ENCODE measurements at places on chromosomes 12 and 14.

GRCh38 chr14:72903716-72904115, 9.8 kb upstream of the DPF3 start:
- DNase-seq = no peak

DNA sequence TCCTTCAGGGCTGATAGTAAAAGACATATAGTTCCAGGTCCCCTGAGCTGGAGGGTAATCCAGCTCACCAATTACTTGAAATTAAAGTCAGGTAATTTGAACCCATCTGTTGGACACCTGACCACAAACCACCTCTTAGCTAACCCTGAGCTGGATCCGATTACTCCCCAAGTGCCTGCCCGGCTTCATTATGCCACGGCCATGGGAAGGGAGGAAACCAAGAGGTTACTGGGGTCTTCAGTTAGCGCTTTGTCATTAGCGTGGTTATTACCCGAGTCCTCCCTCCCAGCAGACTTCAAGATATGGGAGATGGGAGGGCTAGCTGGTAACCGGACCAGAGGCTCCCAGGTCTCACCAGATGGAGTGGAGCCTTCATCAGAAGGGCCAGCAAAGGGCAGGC, 1071.4 kb downstream of the BCL11B start:
- no peak for DNase-seq

GRCh38 chr12:64890873-64891468, 66.5 kb downstream of the TBC1D30 start:
- peak; percentile 75 for DNase-seq

DNA sequence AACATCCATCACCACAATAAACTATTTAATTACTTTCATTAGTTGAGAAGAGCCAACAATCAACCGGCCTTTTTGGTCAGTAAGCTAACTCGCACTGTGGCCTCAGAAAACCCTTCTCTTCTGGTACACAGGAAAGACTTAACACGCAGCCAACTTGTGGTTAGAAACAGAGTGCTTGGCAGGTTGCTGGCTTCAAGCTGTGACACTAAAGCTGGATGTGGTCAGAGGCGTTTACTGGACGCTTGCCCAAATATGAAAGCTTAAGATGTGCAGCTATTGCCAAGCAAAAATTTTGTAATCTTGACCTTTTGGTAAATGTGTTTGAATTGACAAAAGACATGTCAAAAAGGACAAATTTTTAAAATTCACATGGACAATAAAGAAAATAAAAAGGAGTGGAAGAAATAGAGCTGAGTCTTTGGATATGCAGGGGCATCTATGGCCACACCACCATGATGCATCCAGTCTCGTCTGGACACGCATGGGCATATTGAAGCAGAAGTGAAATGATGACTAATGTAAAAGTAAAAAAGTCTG, 2.6 kb upstream of the KLRK1 start:
- peak; percentile 90 for DNase-seq

DNA sequence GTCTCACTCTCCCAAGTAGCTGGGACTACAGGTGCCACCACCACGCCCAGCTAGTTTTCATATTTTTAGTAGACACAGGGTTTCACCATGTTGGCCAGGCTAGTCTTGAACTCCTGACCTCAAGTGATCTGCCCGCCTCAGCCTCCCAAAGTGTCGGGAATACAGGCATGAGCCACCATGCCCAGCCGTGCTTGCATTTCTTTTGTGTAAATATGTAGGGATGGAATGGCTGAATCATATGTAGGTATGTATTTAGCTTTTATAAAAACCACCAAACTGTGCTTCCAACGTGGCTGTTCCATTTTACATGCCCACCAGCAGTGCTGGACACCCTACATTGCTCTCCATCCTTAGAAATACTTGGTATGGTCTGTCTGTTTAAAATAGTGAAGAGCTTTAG, 32.8 kb upstream of the CLMN start:
- no peak for DNase-seq

DNA sequence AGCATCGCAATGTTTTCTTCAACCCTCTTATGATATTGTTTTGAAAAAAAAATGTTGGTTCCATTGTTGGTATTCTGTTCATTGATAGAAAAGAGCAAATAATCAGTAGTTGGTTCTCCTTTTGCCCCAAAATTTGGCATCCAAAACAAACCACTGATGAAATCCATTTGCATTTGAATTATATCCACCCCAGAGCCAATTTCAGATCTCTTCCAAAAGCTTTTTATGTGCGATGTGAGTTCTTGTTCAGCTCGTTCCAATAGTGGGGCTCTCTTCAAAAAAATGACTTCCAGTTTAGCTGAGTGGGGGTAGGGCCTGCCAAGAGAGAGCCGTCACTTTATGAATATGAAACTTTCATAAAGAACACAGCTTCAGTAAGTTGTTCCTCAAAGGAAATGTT, 130.7 kb downstream of the DIO2 start:
- no peak for DNase-seq

DNA sequence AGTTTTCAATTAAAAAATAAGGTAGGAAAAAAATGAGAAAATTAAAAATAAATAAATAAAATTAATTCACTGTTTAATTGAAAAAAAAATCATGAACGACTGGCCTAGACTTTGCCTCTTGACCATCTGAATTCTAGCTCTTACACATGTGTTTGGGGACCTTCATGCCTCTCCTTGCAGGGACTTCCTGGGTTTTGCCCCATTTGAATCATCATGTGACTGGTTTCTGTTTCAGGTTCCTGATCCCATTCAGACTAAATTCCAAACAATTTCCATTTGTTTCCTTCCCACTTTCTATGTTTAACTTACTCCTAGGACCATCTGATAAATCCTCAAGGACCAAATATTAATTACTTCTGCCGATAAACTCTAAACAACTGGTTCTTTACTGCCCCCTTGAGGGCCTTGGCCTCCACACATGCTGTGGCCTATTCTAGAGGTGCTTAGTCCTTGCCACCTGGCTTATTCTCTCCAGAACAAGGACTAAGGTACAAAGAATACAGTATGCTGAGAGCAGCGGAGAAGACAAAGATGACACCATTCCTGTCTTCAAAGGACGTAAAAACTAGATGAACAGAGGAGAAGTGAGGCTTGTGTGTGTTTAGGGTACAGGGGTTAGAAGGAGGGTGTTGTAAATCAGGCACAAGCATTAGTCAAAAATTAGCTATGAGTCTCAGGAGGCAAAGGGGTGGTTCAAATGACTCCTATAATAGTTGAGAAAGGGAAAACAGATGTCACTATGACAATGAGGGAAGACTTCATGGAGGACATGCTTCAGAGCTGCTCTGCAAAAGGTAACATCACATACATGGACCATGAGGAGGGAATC, 125.8 kb upstream of the AVPR1A start:
- peak; percentile 51 for DNase-seq

GRCh38 chr12:51265024-51265423, 5.2 kb downstream of the SMAGP start:
- no peak for DNase-seq

DNA sequence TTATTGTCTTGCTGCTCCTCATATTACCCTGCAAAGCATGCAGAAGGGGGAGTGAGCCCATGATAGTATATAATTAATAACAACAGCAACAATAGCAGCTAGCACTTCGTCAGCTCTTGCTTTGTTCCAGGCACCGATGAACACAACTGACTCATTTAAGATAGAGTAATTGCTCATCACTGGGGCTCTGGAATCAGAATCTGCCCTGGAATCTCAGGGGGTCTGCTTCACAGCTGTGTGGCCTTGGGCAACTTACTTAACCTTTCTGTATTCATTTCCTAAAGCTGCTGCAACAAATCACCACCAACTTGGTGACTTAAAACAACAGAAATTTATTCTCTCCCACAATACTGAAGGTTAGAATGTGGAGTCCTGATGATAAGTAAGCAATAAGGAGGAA, 55.0 kb upstream of the PSMC1 start:
- DNase-seq = no peak

GRCh38 chr12:7151532-7151931, 21.4 kb downstream of the CLSTN3 start:
- DNase-seq = no peak

DNA sequence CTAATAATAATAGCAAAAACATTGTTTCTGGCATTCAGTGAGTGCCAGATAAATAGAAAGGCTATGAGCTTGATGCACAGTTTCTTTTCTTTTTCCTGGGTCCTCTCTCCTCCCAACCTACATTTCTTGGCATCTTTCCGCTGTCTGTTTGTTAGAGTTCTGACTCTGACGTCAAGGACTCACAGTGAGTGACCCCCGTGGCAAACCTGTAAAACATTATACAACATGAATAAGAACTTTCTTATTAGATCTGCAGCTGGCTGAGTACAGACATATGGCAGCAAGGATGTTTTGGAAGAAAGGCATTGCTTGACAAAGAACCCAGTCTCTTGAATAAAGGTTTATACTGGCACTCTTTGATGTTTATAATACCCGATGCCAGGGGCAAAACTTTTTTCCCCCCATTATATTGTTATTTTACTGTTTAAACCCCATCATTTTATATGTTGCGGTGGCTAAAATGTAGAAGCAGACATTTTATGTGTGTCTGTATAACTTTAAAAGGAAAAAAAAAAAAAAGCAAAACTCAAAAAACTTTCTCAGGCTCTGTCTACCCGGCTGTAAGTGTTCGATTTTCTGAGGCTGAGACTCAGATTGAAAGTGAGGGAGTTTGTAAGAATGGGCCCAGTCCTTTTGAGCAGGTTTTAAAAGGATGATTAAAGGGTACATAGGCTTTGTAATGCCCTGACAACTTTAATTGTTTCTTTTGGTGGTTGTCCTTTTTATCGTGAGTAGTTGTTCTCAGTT, 159.3 kb downstream of the PDE3A start:
- no peak for DNase-seq

DNA sequence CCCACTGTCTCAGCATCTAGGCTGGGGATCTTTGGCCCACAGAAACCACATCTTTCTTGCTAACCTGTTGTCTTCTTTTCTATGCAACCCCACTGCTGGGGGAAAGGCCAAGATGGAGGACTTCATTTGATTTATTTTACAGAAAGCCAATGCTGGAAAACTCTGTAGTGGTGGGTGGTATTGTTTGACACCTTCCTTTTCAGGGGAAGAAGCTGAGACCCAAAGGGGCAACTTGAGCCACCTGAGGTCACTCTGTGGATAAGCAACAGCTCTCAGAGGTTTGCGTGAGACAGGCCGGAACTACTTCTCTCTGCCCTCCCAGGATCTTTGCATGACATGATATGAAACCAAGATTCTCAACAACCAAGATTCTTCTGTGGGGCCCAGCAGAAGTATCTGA, 645.2 kb downstream of the VRK1 start:
- DNase-seq = no peak

DNA sequence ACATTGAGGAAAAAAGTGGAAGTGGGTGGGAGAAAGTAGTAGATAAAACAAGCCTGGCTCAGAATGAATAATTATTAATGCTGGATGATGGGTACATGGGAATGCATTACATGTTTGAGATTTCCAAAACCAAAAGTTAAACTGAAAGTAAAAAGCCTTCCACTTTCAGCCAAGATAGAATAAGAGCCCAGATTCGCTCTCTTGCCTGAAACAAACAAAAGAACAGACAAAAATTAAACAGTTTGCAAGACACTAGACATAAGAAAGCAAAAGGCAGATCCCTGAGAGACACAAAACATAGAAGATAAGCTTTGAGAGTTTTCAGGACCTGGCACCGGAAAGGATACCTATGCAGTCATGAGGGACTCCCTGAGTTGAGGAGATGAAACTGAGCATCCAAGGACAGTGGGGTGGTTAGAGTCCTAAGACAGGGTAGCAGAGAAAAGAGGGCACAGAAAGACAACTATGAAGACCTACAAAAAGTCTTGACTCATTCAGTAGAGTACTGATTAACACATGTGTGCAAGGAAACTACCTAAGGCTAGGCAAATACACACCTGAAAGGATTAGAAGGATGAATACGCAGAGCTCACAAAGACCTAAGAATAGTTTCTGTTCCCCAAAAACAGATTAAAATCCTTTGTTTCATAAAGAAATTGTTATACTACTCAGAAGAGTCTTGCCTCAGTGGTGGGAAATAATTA, 54.1 kb downstream of the CEP83 start:
- peak; percentile 12 for DNase-seq

GRCh38 chr12:107779077-107779831, 4.8 kb downstream of the ASCL4 start:
- no peak for DNase-seq

DNA sequence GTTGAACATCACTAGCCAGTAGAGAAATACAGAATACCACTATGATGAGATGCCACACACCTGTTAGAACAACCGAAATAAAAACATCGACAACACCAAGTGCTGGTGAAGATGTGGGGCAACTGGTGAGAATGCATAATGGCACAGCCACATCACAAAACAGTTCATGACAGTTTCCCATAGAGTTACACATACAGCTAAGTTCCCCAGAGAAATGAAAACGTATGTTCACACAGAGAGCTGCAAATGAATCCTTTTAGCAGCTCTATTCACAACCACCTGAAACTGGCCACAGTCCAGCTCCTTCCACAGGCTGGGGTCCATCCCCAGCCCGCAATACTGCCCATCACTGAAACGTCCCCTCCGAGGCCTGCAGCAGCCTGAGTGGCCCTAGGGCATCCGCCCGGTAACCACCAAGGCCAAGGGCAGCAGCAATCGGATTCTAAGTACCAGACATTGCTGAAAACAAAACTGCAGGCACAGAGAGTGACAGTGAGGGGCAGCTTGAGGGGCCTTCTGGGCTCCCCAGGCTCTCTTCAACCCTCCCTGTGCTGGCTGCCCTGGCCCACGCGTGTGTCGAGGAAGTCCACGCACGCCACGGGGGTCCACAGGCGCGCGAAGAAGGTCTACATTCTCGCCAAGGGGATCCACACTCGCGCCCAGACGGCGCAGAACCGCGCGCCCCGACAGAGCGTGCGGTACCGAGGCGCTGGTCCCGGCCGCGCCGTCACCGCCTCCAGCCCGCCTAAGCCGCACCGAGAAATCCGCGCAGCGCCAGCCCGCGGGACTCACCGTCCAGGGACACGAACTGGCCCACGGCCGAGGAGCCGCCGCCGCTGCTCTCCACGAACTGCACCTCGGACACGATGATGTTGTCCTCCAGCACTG, 903 bp downstream of the BRF1 start:
- peak; percentile 71 for DNase-seq

DNA sequence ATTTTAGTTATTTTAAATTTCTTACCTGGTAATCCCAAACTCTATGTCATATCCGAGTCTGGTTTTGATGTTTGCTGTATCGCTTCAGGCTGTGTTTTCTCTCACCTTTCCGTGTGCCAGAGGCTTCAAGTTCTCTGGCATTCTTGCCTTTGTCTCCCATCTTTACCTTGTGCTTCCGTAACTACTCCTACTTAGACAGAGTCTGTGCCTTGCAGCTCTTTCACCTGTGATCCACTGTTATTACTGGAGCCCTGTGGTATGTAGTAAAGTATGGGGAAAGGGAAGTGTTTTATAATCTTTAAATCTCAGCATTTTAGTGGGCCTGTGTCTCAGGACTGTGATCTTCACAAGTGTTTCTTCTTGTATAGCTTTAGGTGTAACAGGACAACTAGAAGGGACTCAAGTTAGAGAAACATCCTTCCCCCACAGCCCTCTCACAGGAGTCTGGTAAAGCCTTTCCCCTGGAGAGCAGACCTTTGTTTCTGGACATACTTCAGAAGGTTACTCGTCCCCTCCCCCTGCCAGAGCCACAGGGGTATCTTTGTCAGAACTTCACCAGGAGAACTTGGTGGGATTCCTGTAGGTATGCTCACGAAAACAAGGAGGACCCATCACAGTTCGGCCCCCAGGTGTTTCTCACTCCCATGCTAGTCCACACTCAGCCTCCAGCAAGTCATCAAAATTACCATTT, 11.1 kb downstream of the IFNG start:
- no peak for DNase-seq

- no peak for DNase-seq
These were observed 8.5 kb upstream of the BCL7A start for GRCh38 chr12:122013136-122013535.

All from GM23248 (cell line).